ENCODE measurements at places on chromosomes 12 and 14. TPM values are rescaled to one million over a fixed set of nuclear protein-coding genes. Genes with fewer than 3 reads are reported as not detected.
A peak's percentile ranks its signal among the peaks of the same experiment; 100 is the strongest.

CLECL1 gene
- not detected for total RNA-seq

KCNC2 gene
- total RNA-seq, result 23.2 TPM

CCDC88C gene
- 8.8 TPM for total RNA-seq

RD3L gene
- total RNA-seq, result not detected

BHLHE41 gene
- total RNA-seq, result 13.4 TPM

NFATC4 gene
- total RNA-seq, result 63.3 TPM

CLEC1B gene
- 0.69 TPM for total RNA-seq

DNA sequence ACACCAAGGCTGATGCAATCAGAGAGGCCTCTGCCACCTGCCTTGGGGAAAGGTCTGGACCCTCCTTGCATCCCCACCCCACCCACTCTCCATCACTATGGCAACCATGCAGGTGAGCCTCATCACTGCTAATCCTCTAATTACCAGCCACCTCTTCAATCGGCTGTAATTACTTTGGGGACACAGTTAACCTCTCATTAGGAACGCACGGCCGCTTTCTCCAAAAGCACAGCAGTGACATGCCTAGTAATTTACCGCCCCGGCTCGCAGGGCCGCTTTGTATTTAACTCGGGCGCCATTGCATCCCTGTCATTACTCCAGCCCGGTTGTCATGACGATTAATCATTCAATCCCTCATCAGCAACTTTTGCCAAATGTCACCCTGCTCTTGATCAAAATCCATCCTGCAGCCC lies 36.3 kb upstream of the FAM222A start:
- H3K27ac ChIP-seq, result no peak overlapping the region
- H3K27me3 ChIP-seq, result peaks cover 2% of the 10 kb centered on the region
- peak; percentile 71 for DNase-seq

GRCh38 chr14:91947475-91948184 lies at the start of gene FBLN5:
Gene FBLN5, minus strand, starts transcription at chr14:91947694. Its CDS starts 465 bp downstream, at chr14:91947229.
- peak within 1 kb of the TSS; percentile 75 for H3K27ac ChIP-seq
- peak within 1 kb of the TSS; percentile 55 for H3K4me3 ChIP-seq
- H3K36me3 ChIP-seq, result no peaks in the 10 kb centered on the region
- no peak for DNase-seq

- DNase-seq, result no peak
- no peak overlapping the region for H3K4me3 ChIP-seq
- H3K36me3 ChIP-seq, result peaks cover 3% of the 10 kb centered on the region
These were observed 124.8 kb downstream of the GLT1D1 start for GRCh38 chr12:128978067-128978466.

DNA sequence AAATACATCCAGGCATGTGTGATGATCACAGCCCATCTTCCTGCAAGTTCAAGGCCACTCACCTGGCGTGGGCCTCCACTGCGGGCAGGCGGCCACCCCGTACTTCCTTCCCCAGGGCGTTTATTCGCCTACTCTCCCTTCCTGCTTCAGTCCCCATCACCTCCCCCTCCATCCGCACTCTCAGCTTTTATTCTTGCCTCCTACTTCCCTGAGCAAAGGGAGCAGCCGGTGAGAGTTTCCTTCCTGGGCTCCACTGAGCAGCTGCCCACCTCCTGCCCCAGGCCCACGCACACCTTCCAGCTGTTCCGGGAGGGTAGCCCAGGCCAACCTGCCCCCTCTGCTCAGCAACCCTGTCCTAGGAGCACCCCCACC lies 4.1 kb downstream of the CYP46A1 start:
- H3K27me3 ChIP-seq, result no peaks in the 10 kb centered on the region
- H3K4me3 ChIP-seq, result no peak overlapping the region
- peaks cover 6% of the 10 kb centered on the region for H3K36me3 ChIP-seq
- peaks cover 13% of the 10 kb centered on the region for H3K4me1 ChIP-seq

GRCh38 chr14:36505181-36505815 lies 14.7 kb downstream of the NKX2-1 start:
- DNase-seq, result no peak
- no peaks in the 10 kb centered on the region for H3K36me3 ChIP-seq
- H3K27me3 ChIP-seq, result peaks cover 95% of the 10 kb centered on the region
- no peak overlapping the region for H3K27ac ChIP-seq
- peaks cover 13% of the 10 kb centered on the region for H3K4me1 ChIP-seq
- H3K4me3 ChIP-seq, result no peak overlapping the region

- H3K27me3 ChIP-seq, result no peaks in the 10 kb centered on the region
- DNase-seq, result no peak
- no peaks in the 10 kb centered on the region for H3K4me1 ChIP-seq
- no peak overlapping the region for H3K4me3 ChIP-seq
- peak overlapping the region; percentile 43 for H3K27ac ChIP-seq
- H3K36me3 ChIP-seq, result no peaks in the 10 kb centered on the region
These were observed 94.4 kb downstream of the BICD1 start for GRCh38 chr12:32201096-32201495.

GRCh38 chr14:88229428-88229827 lies 93.6 kb downstream of the KCNK10 start:
- H3K4me3 ChIP-seq, result no peak overlapping the region
- no peaks in the 10 kb centered on the region for H3K36me3 ChIP-seq
- no peak for DNase-seq
- H3K27ac ChIP-seq, result no peak overlapping the region
- H3K4me1 ChIP-seq, result peaks cover 3% of the 10 kb centered on the region
- no peaks in the 10 kb centered on the region for H3K27me3 ChIP-seq

DNA sequence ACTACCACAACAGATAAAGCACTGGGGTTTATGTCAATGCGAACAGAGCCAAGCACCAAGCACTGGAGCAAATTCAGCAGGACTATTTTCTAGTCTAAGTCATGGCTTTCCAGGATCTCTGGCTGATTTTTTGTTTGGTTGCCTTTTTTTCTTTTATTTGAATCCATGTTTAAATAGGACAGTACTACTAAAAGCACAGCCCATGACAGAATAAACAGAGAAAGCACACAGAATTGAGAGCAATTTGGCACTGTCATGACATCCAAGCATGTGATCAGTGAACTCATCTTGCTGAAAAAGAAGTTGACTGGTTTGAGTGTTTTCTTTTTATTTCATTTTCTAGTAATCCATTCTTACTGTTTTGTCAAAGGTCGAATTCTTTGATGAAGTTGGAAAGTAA lies 23.1 kb upstream of the RERG start:
- no peak overlapping the region for H3K4me3 ChIP-seq
- H3K4me1 ChIP-seq, result no peaks in the 10 kb centered on the region
- no peak overlapping the region for H3K27ac ChIP-seq
- no peak for DNase-seq

- no peaks in the 10 kb centered on the region for H3K36me3 ChIP-seq
- peak; percentile 56 for DNase-seq
- no peak overlapping the region for H3K4me3 ChIP-seq
These were observed 38.3 kb downstream of the SLC6A15 start for GRCh38 chr12:84874125-84874824.

- no peaks in the 10 kb centered on the region for H3K27me3 ChIP-seq
- H3K4me3 ChIP-seq, result peak overlapping the region; percentile 86
- no peaks in the 10 kb centered on the region for H3K36me3 ChIP-seq
- DNase-seq, result peak; percentile 16
These were observed 1.7 kb downstream of the CDK17 start for GRCh38 chr12:96398424-96399119.

DNA sequence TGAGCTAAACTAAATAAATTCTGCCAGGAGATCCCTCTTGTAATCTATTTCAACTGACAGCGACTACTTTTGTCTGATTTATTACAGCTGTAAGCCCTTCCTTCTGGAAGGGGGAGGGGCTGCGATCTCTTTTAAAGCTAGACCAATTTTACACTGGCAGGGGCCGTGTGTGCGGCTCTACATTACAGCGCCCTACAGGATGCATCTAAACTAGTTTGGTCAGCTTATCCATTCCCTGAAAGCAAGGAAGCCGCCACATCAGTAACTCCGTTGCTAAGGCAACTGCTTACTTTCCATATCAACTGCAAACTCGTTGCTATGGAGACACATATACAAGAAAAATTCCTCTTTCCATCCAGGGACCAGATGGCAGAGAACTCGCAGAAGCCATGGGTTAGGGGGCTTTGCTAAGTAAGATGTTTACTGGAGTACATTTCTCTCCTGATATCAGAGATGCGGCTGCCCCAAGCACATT lies 17.4 kb downstream of the FOXN3 start:
- H3K36me3 ChIP-seq, result no peaks in the 10 kb centered on the region
- H3K27ac ChIP-seq, result peak overlapping the region; percentile 30
- no peaks in the 10 kb centered on the region for H3K27me3 ChIP-seq
- no peak for DNase-seq
- H3K4me3 ChIP-seq, result no peak overlapping the region

DNA sequence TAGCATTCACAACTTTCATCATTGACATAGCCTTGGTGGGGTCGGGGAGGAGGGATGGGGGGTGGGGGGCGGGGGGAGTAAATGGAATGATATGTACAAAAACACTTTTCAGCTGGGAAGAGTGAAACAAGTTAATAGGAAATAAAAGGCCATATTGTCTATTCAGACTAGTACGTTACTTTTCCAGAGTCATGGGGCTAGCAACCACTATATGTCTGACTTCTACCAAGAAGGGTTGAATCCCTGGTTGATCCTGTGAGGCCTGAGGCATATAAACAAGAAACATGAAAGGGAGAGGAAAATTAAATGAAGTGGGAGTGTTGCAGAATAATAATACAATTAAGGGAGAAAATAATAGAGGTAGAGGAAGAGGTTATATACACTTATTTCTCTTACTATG lies 225.5 kb downstream of the ERC1 start:
- H3K27ac ChIP-seq, result peak overlapping the region; percentile 61
- no peak overlapping the region for H3K4me3 ChIP-seq
- no peaks in the 10 kb centered on the region for H3K4me1 ChIP-seq
- no peaks in the 10 kb centered on the region for H3K27me3 ChIP-seq
- no peaks in the 10 kb centered on the region for H3K36me3 ChIP-seq
- DNase-seq, result no peak

DNA sequence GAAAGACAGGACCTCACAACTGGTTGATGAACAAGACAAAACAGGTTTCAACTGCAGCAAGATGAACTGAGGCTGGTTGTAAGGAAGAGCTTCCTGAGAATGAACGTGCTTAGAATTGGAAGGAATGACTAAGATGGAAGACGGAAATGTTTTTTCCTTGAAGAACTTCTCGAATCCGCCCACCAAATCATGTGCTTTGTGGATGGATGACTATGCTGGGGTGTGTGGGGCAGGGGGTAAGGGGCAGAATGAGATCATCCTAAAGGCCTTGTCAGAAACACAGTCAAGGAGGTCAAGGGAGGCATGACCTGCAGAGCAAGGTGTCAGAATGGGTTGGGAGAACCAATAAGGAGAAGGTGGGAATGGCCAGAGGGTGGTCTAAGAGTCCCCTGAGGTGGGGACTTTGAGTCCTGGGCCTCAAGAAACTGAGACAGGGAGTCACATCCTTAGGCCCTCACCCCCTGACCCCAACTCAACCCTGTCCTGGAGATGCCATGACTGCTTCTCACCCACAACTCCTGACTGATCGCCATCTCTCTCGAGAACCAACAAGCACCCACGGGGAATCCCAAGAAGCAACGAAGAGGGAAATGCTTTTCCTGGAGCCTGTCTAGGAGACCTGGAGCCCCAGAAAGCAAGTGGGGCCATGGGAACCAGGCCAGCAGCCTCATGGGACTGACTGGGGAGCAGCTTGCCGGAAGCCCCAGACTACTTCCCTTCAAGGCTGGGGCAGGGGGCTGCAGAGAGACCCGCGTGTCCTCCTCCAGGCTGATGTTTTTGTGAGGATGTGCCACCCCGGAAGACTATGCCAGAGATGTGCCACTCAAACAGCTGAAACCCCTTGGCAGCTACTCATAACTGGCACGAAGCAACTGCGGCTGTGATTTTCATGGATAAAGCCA lies 84.0 kb downstream of the ACTN1 start:
- no peak for DNase-seq
- no peaks in the 10 kb centered on the region for H3K27me3 ChIP-seq
- no peaks in the 10 kb centered on the region for H3K4me1 ChIP-seq

DNA sequence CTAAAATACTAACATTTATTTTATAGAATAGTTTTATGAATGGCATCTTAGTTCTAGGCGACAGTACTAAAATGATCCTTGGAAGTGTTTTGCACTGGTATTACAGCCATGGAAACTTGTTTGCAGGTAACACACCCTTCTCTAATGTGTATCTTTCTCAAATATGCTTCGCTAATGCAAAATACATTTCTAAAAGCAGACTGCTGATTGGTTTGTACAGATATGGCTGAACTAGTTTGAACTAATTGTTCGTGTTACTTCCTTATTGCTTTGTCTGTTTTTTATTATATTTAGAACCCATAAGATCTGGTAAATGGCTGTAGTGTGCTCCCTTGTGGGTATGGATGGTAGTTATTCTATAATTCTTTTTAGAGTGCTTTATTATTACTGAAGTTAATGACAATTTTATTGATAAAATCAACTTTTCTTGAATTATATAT lies 53.0 kb downstream of the ATF7IP start:
- H3K27me3 ChIP-seq, result no peaks in the 10 kb centered on the region
- peaks cover 2% of the 10 kb centered on the region for H3K36me3 ChIP-seq
- peak; percentile 21 for DNase-seq
- H3K4me3 ChIP-seq, result no peak overlapping the region

- no peaks in the 10 kb centered on the region for H3K36me3 ChIP-seq
- no peak overlapping the region for H3K27ac ChIP-seq
- peaks cover 2% of the 10 kb centered on the region for H3K27me3 ChIP-seq
- H3K4me1 ChIP-seq, result peaks cover 4% of the 10 kb centered on the region
- H3K4me3 ChIP-seq, result no peak overlapping the region
These were observed 442.0 kb downstream of the MED13L start for GRCh38 chr12:115835445-115835844.

DNA sequence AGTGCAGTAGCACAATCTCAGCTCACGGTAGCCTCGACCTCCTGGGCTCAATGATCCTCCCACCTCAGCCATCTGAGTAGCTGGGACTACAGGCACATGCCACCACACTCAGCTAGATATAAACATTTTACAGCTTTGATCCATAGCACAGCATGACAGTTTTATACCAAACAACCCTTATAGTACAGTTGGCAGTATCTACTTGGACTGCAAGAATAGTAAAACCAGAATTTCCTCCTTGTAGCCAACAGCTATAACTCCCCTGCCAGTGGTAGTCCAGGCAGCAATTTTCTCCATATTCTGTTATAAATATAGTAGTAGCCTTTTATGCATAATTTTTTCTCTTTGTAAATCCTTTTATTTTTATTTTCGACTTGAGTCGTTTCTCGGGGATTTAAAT lies 317.0 kb downstream of the FUT8 start:
- no peaks in the 10 kb centered on the region for H3K4me1 ChIP-seq
- no peaks in the 10 kb centered on the region for H3K27me3 ChIP-seq

DNA sequence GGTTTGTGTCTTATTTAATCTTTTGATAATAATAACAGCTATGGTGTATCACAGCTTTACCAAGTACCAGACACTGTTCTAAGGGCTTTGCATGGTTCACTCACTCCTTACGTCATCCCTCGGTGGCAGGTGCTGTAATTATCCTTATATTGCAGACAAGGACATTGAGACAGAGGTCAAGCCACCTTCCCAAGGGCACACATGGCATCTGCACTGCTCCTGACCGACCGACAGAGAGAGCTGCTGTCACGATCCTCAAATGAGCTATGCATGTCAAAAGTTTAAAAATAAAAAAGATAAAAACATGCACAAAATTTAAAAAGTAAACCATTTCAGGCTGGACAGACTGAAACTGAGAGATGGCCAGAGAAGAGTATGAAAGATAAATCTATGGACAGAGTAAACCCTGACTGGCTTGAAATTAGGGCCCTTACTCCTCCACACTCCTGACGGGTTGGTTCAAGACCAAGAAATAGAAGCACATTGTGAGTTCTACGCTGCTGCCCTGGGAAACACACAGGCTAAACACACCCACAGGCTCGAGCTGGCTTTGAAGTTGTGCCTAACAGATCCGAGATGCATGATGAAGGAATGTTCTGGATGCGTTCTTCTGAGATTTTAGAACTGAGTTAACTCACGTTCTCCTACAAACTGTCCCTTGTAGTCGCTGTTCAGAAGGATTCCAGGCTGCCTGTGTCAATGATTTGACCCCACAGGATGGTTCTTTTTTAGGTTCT lies 268.7 kb downstream of the ZFP36L1 start:
- H3K4me1 ChIP-seq, result peaks cover 18% of the 10 kb centered on the region
- no peaks in the 10 kb centered on the region for H3K27me3 ChIP-seq
- no peak for DNase-seq
- peak overlapping the region; percentile 8 for H3K27ac ChIP-seq
